ENCODE measurements at places on chromosomes 16 and 17. TPM values are rescaled to one million over a fixed set of nuclear protein-coding genes. Genes with fewer than 3 reads are reported as not detected.

Gene YBX2
- 2.6 TPM for total RNA-seq

Gene CMTM2
- 0.53 TPM for total RNA-seq

Gene NPB
- total RNA-seq, result 6.4 TPM

Gene KRTAP4-6
- not detected for total RNA-seq

Gene CAVIN1
- 31.6 TPM for total RNA-seq

Gene KRT9
- total RNA-seq, result not detected

DNA sequence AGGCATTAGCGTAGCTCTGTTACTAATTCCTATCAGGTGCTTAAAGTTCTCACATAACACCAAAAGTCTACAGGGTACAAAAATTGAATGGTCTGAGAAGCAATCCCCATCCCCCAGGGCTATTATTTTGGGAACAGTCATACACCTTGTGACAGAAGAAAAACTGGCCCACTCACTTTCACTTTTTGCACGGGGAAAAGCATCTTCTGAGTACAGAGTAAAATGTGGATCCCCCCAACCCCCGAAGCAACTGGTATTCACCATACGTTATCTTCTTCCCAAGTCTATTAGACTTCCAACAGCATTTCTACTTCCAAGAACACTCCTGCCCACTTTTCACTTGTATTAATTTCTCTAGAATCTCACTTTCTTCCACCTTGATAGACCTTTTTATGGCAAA is 11.8 kb downstream of the GGA3 start:
- DNase-seq, result no peak

DNA sequence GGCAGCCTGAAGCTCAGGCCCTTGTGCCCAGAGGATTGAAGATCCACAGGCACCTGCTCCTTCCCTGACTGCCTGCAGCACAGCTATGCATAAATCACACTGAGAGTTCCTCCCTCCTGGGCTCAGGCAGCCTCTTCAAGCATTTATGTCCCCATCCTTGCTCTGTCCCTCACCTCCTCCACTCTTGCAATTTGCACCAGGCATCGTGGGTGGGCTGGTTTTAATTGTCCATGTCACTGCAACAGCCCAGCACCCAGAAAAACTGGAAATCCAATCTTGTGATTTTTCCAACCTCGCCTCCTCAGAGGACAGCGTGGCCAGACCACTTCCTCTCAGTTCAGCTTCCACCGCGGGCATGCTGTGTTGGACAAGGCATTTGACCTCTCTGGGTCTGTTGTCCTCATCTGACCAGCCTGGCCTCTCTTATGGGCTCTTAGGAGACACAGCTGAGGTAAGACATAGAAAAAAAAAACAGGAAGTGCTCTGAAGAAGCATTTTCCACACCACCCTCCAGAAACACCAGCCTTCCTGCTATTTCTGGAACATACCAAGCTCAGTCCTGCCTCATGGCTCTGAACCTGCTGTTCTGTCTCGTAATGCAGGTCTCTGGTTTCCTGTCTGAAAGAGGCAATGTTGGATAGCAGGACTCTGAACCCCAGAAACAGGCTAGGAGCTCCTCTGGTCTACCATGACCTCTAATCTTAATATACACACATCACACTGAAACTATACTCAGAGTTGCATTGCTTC is 8.3 kb downstream of the TMEM114 start:
- no peak for DNase-seq

DNA sequence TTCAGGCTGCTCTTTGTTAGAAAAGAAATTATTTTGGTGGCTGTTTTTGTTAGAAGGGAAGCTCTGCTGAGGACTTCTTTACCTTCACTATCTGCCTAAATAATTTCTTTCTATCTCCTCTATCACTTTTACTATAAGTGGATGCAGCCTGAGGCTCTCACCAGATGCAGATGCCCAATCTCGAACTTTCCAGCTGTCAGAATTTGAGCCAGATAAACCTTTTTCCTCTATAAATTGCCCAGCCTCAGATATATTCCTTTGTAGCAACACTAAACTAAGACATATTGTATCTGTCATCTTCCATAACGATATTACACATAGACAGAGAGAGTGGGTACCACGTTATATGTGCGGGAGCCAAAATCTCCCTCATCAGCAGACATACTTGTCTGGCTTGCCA is 15.7 kb upstream of the CDH8 start:
- no peak for DNase-seq

DNA sequence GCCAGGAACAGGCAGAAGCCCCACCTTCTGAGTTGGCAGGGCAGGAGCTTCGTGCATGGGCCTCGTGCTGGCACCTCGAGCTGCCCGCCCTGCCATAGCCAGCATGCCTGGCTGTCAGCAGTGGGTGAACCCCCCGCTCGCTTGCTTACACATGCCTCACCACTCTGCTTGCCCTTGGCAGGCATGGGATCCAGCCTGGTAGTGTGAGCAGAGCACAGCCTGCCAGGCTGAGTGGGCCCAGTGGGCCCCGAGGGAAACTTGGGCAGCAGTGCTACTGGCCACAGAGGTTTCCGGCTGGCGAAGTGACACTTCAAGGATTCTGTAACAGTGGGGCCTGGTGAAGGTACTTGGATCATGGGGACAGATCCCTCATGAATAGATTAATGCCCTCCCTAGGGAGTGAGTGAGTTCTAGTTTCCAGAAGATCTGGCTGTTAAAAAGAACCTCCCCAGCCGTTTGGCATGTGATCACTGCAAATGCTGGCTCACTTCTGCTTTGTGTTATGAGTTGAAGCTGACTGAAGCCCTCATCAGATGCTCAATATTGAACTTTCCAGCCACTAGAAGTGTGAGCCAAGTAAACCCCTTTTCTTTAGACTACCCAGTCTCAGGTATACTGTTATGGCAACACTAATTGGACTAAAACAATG is 114.7 kb downstream of the BCAS3 start:
- DNase-seq, result no peak

- no peak for DNase-seq
Observed at GRCh38 chr17:17525956-17526355, 29.8 kb upstream of the RASD1 start.

- peak; percentile 52 for DNase-seq
Observed at GRCh38 chr16:67641779-67642708, 2.9 kb upstream of the CARMIL2 start.

GRCh38 chr16:59878479-59878878 is 1144.4 kb upstream of the GOT2 start:
- no peak for DNase-seq

DNA sequence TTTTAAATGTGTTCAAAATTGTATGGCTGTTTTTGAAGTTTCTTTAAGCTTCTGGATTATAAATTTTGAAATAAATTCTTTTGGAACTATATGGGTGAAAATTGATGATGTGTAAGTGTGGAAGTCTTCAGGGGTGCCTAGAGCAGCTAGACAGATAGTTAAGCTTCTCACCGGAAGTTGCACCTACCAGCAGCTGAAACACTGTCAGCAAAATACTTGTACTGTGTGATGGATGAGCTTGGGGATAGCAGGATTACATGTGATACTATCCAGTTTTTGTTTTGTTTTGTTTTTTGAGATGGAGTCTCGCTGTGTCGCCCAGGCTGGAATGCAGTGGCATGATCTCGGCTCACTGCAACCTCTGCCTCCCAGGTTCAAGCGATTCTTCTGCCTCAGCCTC is 19.7 kb downstream of the RBL2 start:
- no peak for DNase-seq

- no peak for DNase-seq
Observed at GRCh38 chr17:71203953-71204352, 916.9 kb upstream of the SOX9 start.

- no peak for DNase-seq
Observed at GRCh38 chr17:67942810-67943209, 53.5 kb downstream of the C17orf58 start.
